T-helper 1 cell (primary cell): ENCODE measurements at places on chromosomes 11 and 22.

- DNase-seq = no peak
These were observed 942.9 kb downstream of the BRD1 start for GRCh38 chr22:48884786-48885185.

DNA sequence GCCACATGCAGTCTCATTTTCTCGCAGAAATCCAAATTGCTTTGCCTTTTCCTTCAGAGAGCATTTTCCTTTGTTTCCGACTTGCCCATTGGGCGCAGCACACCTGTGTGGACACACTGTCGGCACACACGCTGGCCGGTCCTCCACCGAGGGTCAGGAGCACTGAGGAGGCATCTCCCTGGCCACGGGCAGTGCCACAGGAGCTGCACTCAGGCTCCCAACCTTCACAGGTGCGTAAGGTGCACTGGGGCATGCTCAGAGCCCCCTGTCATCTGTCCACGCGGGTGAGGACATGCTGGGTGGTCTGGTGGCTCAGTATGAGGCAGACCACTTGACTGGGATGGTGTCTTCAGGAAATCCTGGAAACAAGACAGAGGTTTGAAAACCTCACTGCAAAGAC, 779.1 kb downstream of the BRD1 start:
- no peak for DNase-seq

GRCh38 chr11:66810576-66811185, 32.6 kb upstream of the RCE1 start:
- DNase-seq = no peak

DNA sequence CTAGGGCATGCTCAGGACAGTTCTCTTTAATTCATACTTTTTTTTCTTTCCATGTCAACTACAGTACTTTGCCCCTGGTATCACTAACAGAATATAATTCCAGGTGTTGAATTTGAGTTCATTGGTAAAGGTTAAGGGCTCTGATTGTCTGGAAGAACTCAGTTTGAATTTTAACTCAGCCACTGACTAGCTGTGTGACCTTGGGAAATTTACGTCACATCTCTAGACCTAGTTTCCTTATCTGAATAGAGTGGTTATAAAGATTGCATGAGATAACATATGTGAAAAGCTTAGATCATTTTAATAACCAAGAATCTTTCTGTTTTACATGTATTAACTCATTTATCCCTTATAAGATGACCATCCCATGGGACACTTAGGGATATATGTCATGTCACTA, 15.8 kb upstream of the ZC3H12C start:
- no peak for DNase-seq

GRCh38 chr22:36238373-36239149, 766 bp downstream of the APOL2 start:
- no peak for DNase-seq

GRCh38 chr22:24367841-24368240, 59.6 kb upstream of the ADORA2A start:
- no peak for DNase-seq

- DNase-seq = no peak
These were observed 23.3 kb downstream of the P4HA3 start for GRCh38 chr11:74288161-74288560.

DNA sequence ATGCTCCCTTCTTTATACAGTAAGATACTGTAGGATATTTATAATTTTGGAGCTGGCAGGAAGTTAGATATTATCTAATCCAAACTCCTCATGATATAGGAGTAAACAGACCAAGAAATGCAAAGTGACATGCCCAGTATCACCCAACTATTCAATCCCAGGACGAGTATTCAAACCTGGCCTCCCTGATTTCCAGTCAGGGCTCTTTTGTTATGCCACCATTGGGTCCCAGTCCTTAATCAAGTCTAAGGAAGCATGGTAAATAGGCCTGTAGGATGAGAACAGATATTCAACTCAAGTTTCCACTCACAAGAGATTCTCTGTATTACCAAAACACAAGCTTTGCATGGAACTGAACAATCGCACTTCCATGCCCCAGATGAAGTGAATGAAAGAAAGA, 484.0 kb upstream of the API5 start:
- no peak for DNase-seq

- DNase-seq = no peak
These were observed 59.6 kb downstream of the LRRC32 start for GRCh38 chr11:76610871-76611475.

- no peak for DNase-seq
These were observed 4.5 kb upstream of the JAML start for GRCh38 chr11:118229274-118229847.

DNA sequence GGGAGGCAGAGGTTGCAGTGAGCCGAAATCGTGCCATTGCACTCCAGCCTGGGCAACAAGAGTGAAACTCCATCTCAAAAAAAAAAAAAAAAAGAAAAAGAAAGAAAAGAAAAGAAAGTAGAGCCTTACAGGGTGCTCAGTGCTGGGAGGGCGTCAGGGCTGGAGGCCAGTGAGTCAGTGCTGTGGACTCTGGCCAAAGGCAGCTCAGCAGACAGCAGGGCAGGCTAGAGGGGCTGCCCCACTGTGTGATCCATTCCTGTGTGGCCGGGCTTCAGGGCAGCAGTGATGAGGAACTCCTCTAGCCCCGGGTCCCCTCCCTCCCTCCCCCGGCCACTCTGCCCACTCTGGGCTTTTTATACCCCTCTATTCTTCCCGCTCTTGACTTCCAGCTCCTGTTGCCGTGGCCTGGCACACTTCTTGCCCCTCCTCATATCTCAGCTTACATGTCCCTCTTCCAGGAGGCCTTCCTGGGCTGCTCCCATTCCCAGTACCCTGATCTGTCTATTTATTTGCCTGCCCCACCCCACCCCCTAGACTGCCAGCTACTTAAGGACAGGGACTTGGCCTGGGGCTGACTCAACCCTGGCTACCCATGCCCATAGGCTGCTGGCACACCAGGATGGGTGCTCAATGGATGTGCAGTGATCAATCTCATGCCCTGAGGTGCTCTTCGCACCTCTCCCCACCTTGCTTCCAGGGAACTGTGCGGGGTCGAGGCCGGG, 10.1 kb downstream of the SYT12 start:
- no peak for DNase-seq

DNA sequence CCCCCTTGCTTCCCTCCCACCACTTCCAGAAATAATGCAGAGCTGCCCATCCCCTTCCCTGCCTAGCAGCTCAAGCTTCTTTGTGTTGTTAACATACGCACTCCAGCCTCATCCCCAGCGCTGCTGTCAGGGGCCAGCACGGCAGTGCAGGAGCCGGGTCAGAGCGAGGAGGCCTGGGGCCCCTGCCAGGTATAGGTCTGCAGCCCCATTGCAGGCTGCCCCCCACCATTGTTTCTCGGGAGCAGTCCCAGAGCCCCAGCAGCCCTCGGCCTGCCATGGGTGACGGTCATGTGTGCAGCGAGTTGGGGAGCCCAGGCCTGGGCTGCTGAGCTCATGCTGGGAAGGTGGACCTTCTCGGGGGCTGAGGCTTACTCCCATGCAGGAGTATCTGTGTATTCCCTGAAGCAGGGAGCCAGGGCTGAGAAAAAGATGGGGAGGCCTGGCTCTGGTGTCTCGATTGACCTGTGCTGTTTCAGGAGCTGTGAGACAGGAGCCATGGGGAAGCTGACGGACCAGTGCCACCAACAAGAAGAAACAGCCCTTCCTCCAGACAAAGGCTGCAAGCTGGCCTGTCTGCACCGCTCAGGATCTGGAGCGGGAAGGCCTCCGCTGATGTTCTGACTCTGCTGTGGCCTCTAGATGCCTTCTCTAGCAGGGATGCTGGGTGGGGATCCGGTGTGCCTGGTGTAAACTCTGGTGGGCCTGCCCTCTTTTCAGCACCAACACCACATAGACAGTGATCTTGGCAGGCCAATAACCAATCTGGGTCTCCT, 220.5 kb upstream of the B3GAT1 start:
- DNase-seq = no peak

DNA sequence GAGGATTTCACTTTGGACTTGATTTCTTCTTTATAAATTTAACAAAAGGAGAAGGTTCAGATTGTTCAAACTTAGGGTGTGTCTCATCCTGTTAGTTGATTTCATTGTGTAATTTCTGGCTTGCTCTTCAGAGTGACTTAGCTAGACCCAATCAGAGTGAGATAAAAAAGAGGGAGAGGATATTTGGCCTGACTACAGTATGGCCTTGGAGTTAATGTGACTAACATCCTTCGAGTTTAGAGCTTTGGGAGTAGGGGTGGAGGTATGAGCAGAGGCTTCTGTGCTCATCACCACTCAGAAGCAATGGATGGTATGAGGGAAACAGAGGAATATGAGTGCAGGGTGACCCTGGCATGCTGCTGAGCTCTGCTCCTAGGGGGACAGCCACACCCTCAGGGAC, 114.2 kb downstream of the ME3 start:
- DNase-seq = no peak

DNA sequence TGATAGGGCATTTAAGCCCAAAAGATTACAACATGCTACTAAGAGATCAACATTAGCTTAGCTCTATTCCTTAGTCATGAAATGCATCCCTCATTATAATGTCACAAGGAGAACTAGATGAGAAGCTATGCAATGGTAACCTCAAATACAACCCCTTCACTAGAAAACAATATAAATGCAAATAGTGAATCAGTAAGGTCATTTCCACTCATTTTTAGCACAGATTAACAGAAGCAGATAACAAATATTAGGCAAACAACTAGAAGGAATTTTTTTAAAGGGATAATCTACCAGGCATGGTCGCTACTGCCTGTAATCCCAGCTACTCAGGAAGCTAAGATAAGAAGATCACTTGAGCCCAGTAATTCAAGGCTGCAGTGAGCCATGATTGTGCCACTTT, 28.2 kb downstream of the SIK3 start:
- DNase-seq = no peak

GRCh38 chr11:87198266-87198881, 160.6 kb downstream of the TMEM135 start:
- no peak for DNase-seq

- DNase-seq = no peak
These were observed 25.2 kb downstream of the FAM76B start for GRCh38 chr11:95764267-95764898.

- DNase-seq = no peak
These were observed 48.9 kb downstream of the RELT start for GRCh38 chr11:73425108-73425507.

DNA sequence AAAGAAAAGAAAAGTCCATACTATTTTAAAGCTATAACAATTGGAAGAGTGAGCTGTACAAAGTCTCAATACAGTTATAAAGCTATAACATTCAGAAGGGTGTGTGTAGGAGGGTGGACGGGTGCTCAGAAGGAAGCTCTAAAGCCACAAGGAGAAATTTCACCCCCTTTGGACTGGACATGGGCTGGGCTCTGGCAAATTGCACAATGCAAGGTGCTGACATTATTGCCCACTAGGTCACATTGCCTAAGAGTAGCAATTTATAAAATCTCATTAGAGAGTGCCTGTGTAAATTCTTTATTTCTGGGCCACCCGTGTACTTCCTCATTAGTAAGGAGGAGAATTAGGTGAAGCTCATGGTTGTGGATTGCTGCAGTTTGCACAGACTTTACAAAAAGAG, 5.7 kb upstream of the APOBEC3A start:
- DNase-seq = no peak

GRCh38 chr22:23908587-23909205, 14.5 kb downstream of the MIF start:
- DNase-seq = no peak

DNA sequence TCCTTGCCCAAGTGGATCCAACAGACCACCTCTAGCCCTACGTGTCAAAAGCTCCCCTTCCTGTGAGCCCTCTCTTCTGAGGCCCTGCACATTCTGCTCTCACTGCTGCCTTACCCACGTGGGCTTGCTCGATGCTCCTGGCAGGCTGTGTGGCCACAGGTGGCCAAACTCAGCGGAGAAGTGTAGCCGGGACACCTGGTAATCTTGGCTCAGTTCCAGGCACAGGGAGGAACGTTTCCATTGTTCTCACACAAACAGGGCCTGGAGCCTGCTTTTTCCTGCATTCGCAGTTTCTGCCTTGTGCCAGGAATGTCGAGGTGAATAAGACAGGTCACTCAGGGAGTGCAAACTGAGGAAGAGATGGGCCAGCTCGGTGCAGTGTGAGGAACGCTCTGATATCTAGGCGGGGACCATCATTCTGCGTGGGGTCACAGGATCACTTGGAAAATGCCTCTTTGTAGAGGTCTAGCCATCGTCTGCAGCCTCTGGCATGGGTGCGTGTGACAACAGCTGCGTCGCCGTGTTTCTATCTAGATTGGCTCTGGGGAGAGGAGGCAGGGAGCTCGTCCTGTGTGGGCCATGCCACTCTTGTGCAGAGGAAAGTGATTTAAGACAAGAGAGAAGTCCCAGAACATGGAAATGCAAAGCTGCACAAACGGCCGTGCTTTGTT, 127.6 kb upstream of the PARVA start:
- DNase-seq = no peak

- no peak for DNase-seq
These were observed 13.9 kb upstream of the SCGB1A1 start for GRCh38 chr11:62404901-62405300.

DNA sequence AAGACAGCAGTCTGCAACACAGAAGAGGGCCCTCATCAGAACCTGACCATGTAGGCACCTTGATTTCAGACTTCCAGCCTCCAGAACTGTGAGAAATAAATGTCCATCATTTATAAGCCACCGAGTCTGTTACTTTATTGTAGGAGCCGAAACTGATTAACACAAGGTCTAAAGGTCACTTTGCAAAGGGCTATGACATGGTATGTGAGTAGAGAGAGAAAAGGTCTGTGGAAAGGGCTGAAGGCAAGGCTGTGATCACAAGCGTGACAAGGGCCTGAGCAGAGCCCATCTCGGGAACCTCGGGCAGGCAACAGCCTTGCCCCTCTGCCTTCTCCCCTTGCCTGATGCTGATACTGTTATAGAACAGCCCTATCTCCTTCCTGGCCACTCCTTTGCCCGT, 73.4 kb upstream of the TEAD1 start:
- no peak for DNase-seq

- peak; percentile 43 for DNase-seq
These were observed 1.1 kb downstream of the EIF4G2 start for GRCh38 chr11:10807493-10808234.

GRCh38 chr11:67438158-67438902, 848 bp upstream of the PTPRCAP start:
- peak; percentile 85 for DNase-seq

GRCh38 chr11:34223907-34224306, 118.5 kb downstream of the NAT10 start:
- DNase-seq = no peak

GRCh38 chr11:86818462-86819192, 18.3 kb downstream of the PRSS23 start:
- DNase-seq = no peak

- no peak for DNase-seq
These were observed 178.5 kb downstream of the SPON1 start for GRCh38 chr11:14140991-14141390.

DNA sequence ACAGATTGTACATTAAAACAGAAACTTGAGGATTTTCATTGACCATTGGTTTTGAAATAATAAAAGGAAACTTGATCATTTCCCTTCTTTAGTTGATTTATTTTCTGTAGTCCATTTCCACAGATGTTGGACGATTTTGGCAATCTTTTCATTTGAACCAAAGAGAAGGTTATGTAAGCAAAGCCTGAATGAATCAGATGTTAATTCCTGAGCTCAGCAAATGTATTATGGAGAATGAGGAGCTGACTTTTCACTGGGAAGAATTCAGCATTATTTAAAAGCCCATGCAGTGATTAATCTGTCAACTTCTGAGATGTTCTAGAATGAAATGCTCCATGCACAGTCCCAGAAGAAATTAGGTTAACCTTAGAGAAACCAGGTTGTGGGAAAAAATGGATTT, 29.0 kb downstream of the ELMOD1 start:
- no peak for DNase-seq
